ENCODE measurements at places on chromosomes 12 and 14.

- peak; percentile 49 for DNase-seq
Measured at GRCh38 chr14:87334997-87335685, 657.8 kb downstream of the GALC start.

DNA sequence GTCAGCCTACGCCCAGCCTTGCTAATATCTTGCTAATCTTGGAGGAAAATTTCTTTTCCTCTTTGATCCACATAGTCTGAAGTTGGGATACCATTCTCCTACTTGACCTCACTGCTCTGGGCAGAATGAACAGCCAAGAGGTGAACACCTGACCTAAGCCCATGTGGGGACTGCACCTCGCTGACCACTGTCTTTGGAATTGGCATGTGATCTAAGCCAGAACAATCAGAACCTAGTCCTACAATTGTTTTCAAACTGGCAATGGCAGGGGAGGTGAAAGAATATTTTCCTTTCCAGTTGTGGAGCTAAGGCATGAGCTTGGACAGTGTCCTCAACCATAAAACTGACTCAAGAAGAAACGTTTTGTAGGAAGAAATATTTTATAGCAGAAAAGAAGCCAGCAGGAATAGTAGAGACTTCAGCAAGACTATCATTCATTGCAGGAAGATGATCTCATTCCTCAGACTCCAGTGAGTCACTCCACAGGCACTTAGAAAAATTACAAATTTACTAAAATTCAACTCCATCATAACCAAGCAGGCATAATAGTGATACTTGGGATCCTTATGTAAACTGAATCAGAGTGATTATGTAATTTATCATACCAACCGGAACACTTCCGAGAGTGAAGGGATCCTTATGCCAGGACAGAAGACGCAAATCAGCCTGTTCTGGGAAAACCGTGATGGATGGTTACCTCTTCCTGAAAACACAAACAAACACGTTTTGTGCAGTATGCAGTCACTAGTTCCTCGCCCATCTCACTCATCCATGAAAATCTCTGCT is 14.7 kb downstream of the PTPRO start:
- no peak for DNase-seq

DNA sequence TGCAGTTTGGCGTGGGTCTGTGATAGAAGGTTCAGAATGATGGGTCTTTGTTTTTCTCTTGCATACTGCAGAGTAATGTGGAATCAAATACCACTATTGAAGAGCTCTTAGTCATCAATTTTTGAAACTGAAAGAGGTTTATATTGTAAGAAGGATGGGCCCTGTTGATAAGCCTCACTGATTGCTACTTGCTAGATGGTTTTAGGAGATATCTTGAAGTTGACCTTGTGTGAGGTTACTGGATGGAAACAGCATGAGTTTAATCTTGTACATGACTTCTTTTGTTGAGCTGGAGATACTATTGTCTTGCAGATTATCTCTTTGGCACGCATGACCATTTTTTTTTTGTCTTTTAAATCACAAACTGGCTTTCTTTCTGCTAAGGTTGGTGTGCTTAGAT is 13.8 kb downstream of the BICD1 start:
- DNase-seq = no peak

DNA sequence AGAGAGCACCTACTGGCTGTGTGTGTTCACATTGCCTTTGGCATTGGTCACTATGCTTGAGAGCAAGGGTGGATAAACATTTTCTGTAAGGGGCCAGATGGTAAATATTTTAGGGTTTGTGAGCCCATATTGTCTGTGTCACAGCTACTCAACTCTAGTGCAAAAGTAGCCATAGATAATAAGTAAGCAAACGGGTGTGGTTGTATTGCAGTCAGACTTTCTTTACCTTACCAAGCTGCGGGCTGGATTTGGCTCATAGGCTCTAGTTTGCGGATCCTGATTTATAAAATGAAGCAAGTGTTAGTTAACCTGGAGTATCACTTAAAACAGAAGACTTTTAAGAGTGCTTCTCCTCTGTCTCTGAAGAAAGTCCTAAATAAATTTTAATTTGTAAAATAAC is 169.0 kb downstream of the KICS2 start:
- DNase-seq = no peak

DNA sequence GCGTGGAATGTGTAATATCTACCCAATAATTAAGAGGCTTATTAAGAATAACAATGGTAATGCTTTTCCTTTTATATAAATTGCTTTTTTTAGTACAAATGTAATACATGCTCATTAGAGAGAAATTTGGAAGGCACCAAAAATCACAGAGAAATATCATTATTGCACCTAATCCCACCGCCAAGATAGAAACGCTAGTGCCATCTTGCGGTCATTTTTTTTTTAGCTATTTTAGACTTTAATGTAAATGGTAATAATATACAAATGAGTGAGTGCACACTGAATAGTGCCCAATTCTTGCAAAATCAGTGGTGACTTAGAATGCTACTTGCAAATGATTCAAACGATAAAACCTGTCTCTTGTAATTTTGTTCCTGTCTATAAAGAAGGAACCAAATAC is 576.8 kb upstream of the TMEM132C start:
- DNase-seq = no peak

GRCh38 chr14:66802962-66803361 is 295.0 kb downstream of the GPHN start:
- DNase-seq = no peak

DNA sequence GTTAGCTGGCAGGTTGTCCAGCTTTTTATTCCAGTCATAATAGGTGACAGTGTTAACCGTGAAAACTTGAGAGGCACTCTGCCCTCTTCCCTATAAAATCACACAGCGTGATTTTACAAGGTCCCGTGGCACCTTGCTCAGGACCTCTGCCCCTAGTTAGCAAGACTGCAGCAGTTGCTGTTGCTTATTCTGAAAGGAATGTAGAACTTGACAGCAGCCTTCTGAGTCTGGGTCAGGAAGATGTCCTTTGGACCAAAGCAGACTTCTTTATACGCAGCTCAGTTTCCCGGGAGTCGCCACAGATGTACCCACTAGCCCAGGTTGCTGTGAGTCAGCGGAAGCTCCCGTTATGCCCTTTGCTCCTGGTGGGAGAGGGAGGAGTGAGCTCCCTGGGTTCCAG is 13.2 kb downstream of the PRKAB1 start:
- no peak for DNase-seq

- no peak for DNase-seq
Measured at GRCh38 chr14:78829274-78829673, 659.1 kb downstream of the NRXN3 start.

- DNase-seq = no peak
Measured at GRCh38 chr14:56328021-56328420, 209.8 kb downstream of the PELI2 start.

DNA sequence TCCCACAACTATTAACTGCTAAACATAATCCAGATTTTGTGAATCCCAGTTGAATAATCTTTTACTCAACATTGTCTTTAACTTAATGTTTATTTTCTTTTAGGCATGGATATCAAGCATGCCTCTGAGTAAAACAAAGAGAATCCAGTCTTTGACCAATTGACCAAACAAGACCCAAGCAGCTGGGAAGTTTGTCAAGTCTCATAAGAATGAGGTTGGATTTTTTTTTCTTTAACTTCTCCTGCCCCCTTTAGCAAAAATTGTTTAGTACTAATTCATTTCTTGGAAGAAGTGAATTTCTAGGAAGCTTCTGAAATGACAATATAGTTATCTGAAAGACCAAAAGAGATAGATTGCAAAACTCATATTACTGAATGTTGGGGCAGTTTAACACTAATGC is 89.9 kb downstream of the OTOGL start:
- DNase-seq = peak; percentile 17

DNA sequence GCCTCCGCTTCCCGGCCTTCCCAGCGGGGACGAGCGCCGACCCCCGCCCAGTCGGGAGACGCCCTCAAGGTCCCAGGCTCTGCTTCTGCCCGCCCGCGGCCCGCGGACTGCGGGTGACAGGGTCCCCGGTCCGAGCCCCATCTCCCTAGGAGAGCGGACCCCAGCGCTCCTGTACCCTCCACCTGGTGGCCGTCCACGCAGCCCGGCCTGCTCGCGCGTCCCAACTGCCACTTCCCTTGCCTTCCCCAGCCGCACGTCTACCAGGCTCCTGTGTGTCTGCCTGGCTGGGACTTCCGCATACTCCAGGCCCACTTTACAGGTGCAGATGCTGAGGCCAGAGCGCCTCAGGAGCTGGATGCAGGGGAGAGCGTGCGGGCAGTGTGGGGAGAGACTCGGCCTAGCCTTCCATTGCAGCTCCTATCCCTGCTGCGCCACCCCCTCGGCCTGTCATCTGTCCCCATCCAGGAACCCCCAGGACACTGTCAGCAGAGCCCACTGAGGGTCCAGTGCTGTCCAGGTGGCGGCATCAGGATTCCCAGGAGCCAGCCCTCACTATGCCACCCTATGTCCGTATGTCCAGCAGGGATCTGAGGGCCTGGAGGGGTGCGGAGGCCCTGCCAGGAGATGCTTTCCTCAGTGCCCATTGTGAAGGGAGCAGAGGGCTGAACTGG is 8.0 kb upstream of the ANKRD9 start:
- no peak for DNase-seq

GRCh38 chr14:91754185-91754584 is 22.3 kb upstream of the CATSPERB start:
- DNase-seq = no peak

DNA sequence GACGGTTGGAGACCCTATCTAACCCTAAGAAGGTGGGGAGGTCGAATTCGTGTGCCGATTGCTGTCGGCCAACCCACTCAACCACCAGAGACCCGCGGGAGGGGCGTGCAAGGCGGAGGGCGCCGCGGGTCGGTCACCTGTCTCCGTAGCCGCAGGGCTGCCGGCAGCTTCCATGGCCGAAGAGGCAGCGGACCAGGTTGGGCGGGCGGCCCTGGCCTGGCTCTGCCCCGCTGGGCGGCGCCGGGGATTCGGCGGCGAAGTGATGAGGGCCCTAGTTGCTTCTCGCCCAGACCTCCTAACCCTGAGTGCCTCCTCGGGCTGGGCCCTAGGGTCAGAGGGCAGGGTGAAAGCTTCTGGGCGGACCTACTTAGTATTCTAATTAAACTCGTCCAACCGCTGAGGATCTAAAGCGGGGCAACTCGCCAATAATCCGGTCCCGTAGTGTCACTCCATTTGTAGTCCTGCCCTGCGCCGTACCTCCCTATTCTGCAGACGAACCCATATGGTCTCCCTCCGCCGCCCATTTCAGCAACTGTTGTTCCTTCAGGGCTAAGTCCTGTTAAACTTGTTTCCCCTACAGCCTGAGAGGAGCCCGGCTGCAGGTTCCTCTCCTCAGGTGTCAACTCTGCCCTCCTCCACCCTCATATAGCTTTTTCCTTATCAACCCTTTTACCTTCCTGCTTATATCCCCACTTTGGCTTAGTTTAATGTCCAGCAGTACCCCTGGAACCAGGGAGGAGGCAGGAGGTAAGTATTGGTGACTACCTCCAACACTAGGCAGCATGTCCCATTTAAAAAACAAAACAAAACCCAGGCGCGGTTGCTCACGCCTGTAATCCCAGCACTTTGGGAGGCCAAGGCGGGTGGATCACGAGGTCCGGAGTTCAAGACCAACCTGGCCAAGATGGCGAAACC is at the start of gene PYM1:
Gene PYM1, minus strand, starts transcription at position 307 of the 915 bp plus-strand sequence. Its CDS starts 133 bp downstream, at position 174.
- peak; percentile 80 for DNase-seq

DNA sequence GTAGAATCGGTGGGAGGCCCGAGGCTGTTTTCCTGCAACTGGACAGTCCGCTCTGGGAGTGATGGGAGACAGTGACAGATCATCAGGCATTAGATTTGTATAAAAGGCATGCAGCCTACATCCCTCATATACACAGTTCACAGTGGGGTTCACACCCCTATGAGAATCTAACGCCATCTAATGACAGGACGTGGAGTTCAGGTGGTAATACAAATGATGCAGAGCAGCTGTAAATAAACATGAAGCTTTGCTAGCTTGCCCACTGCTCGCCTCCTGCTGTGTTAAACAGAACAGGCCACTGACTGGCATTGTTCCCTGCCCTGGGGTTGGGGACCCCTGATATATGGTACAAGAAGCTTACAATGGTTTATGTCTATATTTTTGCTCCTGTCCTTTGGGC is 179.0 kb downstream of the LRFN5 start:
- no peak for DNase-seq

DNA sequence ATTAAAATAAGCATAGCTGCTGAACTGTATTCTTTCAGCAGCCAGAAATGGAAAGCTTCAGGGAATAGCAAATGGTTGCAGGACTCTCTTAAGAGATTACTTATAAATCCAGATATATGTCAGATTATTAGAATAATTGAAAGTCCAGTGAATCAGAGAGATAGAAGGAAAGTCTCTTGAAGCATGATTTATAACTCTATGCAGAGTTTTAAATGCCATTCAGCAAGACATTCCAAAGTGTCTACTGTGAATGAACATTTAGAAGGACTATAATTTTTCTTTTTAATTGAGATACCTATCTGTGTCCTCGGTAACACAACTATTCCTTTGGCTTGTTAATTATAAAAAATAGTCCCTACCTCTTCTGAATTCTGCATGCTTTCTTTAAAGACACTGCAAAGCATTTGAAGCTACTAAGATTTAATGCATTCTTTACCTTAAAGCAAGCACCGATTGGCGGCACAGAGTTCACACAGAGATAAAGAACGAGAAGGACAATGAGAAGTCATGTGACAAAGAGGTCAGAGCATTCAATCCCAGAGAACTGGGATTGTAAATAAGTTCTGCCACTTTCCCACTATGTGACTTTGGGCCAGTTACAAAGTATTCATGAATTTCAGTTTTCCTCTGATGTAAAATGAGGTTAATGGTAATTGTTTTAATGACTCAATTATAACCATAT is 371.0 kb upstream of the ATP2B1 start:
- no peak for DNase-seq

- no peak for DNase-seq
Measured at GRCh38 chr14:51302295-51303030, 62.4 kb downstream of the TMX1 start.

DNA sequence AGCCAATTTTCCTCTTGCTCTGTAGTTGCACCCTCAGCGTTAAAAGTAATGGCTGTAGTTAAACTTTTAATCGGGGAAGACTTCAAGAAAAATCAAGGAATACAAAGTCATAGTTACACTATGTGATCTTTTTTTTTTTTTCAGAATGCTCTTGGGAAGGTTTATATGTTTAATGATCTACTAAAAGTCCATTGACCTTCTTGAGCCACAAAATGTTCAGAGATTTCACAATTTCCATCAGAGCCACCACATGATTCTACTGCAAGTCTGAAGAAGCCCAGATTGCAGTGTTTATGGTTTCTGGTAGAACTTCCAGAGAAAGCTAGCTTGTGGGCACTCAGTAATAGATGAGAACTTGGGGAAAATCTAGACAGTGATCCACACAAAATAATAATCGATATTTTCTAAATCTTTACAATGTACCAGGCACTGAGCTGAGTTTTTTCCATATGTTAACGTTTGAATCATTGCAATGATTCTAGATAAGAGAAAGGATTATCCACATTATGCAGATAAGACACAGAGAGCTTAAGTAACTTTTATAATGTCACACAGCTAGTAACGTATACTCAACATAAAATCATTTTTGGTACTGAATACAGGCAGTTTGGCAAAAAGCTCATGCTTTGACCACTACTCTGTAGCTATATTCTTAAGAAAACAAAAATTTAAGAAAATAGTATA is 38.3 kb downstream of the GYS2 start:
- no peak for DNase-seq

DNA sequence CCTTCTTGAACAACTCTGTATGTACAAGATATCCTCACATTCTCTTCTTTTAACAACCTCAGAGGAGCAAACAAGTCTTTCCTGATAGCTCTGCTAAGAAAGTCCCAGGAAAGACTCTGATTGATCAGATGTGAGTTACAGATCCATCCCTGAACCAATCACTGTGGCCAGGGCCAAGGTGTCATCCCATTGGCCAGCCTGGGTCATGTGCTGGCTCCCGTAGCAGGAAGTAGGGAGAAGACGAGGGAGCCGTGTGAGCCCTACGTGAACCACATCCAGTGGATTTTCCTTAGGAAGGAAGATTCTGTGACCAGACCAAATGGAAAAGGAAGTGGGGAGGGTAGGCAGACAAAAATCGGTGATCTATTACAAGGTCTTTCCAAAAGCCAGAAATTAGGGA is 5.6 kb downstream of the P2RX7 start:
- no peak for DNase-seq

All from muscle of arm (tissue), 14 donors.